ENCODE measurements at places on chromosomes 16 and 17.

GRCh38 chr16:49269201-49269600, 12.4 kb downstream of the CBLN1 start:
- no peak for DNase-seq

DNA sequence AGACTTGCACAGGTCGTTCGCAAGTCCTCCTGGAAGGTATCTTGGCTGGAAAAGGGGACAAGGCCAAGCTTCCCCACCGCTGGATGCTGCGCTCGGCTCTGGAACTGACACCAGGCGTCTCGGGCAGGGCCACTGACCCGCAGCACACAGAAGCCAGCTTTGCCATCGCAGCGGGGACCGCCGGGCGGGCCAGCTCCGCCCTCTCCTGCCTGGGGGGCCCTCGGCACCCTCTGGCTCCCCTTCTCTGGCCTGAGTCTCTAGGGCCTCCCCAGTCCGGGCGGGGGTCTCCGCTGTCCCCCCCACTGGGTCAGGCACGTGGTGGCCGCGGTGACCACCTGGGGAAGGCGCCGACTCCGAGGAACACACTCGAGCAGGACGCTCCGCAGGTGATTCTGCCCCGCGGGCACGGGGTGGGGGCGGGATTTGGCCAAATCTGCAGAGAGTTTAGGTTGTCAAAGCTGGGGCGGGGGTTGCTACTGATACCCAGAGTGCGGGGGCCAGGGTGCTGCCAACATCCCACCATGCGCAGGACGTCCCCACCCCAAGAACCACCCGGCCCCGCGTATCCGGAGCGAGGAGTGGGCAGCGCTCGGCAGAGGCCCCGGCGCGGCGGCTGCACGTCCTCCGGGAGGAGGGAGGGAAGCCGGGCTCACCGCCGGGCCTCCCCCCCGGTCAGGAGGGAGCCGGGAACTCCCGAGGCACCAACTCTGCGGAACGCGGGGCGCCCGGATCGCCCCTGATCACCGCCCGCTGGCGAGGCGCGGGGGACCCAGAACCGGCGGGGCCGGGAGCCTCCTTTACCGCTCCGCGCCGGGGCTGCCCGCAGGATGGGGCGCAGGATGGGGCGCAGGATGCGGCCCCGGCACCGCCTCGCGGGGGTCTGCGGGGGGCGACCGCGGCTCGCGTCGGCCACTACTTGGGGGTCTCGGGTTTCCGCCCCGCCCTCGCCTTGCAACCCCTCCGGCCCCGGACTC, 744 bp upstream of the METRNL start:
- DNase-seq: no peak

DNA sequence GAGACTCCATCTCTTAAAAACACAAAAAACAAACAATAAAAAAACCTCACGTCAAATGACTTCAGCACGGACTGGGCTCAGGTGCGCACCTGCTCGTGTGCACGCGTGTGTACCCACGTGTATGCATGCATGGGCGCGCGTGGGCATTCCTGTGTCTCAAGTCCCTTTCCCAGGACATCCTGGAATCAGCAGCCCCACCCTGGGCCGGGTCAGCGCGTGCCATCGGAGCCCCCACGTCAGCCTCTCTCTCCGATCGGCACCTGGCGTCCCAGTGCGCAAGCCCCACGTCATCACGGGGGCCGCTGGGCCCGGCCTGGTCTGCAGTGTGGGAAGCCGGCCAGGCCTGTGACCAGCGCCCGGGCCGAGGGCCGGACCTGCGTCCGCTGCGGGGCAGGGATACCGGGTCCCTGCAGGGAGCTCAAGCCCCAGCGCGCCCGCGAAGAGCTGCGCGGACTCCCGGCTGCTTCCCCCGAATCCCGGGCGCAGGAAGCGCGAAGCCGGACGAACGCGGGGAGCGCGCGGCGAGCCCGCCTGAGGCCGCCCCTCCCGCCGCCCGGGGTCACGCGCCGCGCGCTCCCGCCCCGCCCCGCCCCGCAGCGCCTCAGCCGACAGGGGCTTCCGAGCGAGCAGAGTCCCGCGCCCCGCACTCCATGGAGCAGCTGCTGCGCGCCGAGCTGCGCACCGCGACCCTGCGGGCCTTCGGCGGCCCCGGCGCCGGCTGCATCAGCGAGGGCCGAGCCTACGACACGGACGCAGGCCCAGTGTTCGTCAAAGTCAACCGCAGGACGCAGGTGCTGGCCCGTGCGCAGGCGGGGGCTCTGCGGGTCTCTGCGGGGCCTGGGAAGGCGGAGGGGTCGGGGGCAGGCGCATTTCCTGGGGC, at the start of gene FN3K:
Gene FN3K (plus strand): TSS at position 629 of the 880 bp plus-strand sequence. CDS start 22 bp downstream, at position 651.
- DNase-seq: no peak

DNA sequence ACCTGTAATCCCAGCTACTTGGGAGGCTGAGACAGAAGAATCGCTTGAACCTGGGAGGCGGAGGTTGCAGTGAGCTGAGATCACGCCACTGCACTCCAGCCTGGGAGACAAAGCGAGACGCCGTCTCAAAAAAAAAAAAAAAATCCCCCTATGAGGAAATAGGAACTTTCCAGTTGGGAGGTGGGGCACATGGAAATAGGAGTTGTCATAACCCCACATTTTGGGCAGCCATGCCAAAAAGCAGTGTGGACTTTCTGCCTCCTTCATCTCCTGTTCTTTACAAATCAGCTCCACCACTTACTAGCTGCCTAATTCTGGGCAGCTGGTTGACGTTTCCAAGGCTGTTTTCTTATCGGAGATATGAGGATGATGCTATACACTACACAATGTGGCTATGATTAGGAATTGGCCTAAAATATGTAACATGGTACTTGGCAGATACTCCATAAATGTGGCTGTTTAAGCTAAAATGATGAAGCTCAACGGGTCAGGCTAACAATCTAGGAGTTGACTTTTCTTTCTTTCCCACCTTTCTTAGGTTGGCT, 21.5 kb upstream of the CCL5 start:
- DNase-seq: no peak

DNA sequence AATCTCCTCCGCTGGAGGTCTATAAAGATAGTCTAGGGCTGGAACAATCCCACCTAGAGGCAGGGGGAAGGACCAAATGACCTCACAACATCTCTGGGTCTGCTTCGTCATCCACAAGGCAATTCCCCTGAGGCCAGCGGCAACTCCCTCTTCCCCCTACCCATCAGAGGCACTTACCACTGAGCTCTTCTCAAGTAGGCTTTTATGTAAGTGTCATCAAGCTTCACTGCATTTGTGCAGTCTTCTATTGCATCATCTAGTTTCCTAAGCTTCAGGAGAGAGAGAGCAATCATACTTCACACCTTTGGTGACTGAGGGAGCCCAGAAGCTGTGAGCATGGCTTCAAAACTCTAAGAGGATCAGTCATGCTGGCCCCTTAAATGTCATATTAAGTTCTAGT, 21.0 kb downstream of the CNP start:
- DNase-seq: no peak

DNA sequence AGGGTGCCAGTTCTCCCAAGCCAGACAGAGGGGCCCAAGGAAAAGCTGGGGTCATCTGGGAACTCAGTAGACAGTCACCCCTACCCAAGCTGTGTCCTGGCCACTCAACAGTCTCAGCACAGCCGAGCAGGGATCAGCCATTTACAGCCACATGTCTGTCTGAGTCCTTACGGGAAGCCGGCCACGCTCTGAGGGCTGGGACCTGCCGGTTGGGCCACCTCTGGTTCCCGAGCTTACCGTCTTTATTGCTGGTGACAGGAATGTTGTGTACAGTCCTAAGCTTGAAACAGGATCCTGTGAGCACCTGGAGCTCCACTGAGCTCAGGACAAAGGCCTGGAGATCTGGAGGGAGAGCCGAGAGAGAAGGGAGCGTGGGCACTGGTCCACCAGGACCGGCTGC, 59.8 kb downstream of the TIMM22 start:
- DNase-seq: no peak

DNA sequence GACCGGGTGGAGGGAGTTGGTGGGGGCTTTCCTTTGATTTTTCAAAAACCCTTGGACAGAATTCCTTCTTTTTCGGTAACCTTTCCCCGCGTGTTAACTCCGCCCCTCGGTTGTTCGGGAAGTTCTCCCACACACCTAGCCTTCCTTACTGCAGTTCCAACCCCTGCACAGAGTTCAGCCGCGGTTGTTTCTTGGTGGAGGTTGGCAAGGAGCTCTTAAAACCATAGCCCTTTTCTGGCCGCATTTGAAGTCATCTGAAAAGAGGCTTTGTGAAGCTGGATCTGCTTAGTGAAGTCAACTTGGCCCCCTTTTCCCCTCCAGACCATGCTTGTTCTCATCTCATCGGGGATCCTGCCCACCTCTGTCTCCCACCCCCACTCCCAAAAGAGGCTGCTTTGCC, 1.8 kb downstream of the CACNG4 start:
- no peak for DNase-seq

DNA sequence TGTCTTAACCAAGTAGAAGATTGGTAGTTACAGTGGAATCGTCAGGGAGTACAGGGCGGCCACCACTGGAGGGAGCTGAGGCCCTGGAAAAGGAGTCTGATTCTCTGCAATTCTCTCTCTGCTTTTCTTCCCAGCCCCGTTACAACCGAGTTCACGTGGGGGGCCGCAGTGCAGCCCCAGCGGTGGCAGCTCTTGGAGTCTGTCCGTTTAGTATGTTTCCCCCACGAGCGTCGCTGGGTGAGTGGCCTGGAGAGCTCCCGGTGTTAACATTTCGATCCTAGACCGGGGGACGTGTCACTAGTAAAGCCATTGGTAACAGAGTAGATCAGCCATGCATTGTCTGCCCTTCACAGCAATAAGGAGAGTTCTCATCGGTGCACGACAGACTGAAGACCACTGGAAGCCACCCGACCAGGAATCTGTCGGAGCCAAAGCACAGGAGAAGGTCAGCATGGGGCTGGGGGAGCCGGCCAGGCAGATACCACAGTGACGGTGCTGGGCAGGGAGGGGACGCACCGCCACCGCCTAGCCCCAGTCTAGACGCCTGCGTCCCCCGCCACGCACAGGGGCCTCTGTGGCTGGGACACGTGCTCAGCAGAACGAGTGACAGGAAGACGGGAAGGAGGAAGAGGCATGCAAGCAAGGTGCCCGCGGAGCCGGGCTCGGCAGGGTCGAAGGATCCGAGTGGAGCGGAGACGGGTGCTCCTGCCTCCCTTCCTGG, 15.7 kb downstream of the SLC16A3 start:
- DNase-seq: no peak

DNA sequence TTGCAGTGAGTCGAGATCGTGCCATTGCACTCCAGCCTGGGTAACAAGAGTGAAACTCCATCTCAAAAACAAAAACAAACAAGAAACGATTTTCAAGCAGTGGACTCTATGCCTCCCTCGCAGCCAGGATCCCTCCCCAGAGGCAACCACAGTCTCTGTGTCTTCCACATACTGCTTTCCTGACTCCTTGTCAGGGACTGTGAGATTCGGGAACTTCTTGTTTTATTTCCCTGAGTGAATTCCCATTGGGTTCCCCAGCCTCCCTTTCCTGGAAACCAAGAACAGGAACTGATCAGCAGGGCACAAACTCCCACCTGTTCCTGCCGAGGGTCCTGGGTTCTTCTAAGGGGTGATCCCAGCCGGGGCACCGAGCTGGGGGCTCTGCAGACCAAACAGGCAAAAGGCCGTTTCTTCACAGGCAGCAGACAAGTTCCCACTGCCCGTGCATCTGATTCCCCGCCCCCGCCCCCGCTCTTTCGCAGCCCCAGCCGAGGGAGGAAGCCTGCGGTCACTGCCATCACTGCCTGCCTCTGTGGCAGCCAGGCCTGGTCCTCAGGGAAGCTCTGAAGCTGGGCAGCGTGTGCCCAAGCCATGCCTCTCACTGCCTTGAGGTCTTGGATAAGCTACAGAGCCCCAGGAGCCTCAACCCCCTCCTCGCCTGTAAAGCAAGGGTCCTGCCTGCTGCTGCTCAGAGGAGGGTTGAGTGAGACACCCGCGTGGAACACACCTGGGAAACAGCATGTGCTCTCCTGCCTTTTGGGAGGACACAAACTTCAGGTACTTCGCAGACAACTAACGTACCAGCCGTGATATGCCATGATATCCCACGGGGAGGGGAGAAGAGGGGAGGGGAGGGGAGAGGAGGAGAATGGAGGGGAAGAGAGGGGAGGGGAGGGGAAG, 5.5 kb upstream of the PIEZO1 start:
- DNase-seq: no peak

GRCh38 chr17:49741009-49741691, 22.8 kb downstream of the FAM117A start:
- DNase-seq: no peak

DNA sequence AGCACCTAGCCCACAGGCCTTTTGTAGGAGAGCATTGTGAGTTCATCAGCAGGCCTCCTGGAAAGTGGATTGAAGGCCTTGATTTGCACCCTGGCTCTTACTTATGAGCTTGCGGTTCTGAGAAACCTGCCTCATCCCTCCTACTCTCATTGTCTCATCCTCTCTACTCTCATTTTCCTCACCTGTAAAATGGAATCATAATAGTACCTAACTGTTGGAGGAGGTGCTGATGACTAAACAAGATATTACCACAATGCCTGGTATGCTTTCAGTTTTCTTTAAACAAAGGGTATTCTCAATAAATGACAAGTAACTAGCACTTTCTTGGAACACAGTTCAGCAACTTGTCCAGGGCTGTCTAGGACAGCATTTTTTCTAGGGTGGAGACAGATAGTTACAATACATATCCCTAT, 243.1 kb upstream of the MAF start:
- no peak for DNase-seq
